ENCODE measurements at places on chromosomes 6 and 20.

- no peak for DNase-seq
Measured at GRCh38 chr6:154206141-154206540, 150.5 kb downstream of the IPCEF1 start.

DNA sequence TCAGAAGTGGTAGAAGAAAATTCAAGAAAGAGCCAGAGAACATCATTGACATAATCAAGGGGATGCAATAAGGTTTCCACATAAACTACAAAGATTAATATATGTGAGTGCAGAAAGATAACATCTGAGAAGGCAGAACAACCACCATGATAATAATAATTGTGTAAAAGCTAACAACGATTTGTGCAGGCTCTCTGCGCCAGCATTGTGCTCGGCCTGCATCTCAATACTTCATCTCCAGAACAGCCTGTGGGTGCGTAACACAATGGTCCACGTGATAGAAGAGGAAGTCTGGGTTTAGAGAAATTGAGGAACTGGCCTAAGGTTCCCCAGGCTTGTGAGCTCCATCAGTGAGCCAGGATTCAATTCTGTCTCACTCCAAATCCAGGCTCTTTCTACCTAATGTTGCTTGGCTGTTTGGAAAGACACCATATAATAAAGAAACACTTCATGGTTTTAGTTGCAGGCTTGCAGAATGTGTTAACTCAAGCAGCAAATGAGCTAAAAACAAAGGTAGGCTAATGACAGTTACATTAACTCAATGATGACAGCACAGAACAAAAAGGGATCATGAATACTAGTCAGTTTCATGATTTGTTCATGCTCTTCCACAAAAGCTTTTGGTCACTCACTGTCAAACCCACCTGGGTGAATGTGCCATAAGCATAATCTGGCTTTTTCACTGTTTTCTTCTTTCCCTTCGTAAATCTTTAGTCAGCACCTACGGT, 71.2 kb downstream of the LY86 start:
- DNase-seq: peak; percentile 27

DNA sequence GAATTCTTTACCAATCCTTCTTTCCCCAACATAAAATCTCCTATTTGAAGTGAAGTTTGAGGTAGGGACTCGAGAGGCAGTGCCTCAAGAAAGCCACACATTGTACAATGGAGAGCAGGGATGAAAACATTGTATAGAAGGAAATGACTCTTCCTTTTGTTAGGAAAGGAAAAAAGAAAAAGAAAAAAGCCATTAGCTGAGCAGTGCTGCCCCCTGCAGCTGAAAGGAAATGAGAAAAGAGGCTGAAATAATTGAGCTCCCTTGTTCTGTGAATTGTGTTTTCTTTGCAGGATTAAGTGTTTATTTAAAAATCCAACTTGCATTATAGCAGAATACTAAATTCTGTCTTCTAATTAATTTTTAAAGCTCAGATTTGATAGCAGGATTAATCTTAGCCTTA, 162.9 kb upstream of the SASH1 start:
- DNase-seq: no peak

DNA sequence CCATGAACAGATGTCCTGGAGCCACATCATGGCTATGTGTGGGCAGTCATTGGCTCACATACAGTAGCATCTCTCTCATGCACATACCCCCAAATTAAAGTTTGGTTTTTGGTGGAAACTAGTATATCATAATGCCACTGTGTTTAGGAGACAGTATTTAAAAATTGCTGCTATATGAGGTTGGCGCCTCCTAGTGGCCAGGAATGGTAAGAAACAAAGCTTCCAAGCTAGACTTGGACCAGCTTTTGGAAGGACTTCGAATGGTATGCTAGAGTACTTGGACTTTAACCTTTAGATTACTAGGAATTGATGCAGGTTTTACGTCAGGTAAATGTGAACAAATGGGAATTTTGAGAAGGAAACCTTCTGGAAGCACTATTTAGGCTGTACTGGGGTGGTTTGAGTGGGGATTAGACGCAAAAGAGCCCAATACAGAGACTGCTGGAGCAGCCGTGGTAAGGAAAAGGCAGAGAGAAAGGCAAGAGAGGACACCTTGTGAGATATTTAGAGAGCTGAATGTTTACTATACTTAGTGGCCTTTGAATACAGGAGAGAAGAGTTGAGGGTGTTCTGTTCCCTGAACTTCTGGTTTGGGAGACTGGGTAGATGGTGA, 23.8 kb downstream of the PRSS35 start:
- DNase-seq: no peak

- DNase-seq: no peak
Measured at GRCh38 chr6:167892835-167893815, 66.4 kb downstream of the AFDN start.

DNA sequence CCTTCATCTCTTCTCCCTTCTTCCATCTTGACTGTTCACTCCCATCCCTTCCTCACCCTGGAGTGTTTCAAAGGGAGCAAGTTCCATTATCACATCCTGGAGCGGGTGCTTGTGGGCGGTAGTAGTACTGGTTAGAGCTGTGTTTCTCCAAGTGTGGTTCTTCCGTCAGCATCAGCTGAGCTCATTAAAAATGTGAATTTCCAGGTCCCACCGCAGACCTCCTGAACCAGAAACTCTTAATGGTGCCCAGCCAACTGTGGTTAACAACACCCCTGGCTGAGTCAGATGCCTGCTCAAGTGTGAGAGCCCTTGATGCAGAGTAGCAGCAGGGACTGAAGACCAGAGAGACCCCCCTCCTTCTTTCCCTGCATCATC, 24.4 kb downstream of the ANGPT4 start:
- DNase-seq: no peak

- DNase-seq: no peak
Measured at GRCh38 chr20:21677781-21678180, 27.7 kb upstream of the PAX1 start.

DNA sequence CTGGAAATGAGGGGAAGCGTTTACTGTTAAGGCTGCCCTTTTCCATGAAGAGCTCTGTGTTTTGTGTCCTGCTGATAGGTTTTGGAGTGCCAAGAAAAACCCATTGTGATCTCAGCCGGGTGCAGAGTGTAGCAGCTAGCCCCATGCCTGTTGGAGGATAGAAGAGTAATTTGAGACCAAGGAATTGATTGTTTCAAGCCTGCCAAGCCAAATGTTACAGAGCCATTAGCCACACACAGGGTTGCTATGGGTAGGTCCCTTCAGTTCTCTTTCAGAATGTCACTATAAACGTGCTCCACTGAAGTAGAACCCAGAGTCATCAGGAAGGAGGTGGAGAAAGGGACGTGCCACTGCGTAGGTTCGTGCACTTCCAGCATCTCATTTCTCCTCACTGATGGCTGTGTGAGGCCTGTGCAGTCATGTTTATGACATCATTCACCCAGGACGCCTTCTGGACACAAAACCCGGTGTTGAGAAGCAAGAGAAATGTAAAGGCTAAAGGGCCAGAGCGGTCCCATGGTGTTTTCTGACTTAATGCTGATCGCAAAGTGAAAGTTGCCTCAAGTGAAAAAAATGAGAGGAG, 6.6 kb downstream of the GMPR start:
- no peak for DNase-seq

DNA sequence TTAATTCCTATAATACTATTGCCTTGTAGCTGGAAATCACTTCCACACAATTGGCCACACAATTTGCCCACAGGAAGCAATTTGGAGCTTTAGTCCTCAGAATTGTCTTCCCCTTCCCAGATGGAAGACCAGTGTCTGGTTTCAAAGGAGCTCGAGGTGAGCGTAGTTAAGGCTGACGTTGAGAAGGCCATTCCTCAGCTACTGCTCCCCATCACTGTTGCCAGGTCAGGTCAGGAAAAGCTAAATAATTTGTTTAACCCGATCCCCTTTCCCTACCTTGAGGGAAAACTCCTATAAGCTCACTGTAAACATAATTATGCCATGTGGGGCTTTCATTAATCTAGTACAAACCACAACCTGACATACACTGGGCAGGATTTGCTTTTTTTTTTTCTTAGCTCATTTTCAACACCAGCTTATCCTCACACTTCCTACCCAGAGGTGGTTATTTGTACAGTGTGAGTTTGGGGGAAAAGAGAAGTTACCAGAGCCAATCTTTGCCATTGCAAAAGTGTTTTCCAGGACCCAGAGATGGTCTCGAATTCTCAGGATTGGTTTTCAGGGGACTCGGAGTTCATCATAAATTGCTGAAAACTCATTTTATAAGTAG, 242.7 kb downstream of the CLIC5 start:
- no peak for DNase-seq

DNA sequence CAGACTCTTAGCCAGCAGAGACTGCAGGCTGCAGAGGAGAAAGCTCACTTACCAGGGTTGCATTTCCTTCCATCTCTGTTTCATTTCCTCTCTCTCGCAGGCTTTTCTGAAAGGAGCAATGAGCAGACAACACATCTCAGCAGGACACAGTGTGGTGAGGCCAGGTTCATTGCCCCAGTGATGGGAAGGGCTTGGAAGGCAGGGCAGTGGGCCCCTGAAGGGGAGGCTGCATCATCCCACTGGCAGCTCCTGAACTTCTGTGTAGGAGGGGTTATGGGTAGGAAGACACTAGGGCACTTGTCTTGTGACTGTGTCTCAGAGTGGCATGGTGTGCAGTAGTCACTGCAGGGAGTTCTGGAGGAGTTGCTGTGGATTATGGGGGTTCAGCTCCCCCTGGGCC, 246.8 kb downstream of the QKI start:
- DNase-seq: no peak

DNA sequence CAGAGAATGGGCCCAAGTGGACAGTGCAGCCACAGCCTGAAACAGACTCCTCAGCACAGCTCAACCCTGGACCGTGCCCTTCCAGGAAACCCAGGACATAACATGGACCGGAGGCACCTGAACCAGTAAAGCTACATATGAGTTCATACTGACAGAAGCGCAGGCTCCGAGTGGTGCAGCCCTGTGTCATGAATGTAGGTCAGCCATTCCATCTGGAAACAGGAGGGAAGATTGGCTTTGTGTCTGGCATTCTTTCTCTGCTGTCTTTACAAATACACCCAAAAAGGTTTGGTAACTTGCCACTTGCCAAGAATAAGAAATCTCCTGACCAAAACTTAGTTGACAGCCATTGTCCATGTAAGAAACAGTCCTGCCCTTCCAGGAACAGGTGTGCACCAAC, 366.6 kb downstream of the RNGTT start:
- DNase-seq: no peak

DNA sequence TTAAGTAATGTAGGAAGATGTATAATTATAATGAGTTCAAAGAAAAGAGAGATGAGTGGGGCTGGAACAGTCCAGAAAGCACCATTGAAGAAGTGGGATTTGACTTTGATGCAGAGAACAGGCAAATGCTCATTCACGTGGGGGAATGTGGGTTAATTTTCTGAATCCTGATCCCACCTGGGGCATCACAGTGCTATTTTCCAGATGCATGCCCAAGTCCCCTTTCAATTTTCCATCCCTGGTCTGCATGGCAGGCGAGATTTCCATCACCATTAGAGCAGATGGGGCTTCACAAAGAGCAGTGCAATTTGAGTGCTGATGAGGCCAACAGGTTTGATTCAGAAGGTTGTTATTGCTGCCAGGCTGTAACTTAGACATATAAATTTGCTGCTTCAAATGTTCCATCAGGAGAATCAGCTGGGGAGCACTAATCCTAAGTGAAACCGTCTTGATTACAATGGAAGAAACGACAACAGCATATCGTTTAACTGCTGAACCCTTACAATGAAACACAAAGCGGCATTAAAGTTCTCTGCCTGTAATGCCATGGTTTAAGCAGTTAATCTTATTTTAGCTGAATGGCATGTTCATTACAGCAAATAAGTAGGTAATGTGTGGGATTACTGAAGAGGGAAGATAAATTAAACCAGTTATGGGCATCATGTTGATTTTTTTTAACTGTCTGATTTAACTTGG, 45.2 kb downstream of the OSTM1 start:
- DNase-seq: no peak
